ENCODE measurements at places on chromosomes 3 and 15. TPM values are rescaled to one million over a fixed set of nuclear protein-coding genes. Genes with fewer than 3 reads are reported as not detected.

Gene AQP9
- total RNA-seq, result not detected

Gene MME
- total RNA-seq, result 1.3 TPM

Gene C15orf62
- total RNA-seq, result 0.39 TPM

Gene MASP1
- 0.77 TPM for total RNA-seq

Gene ACSBG1
- total RNA-seq, result not detected

Gene CGNL1
- total RNA-seq, result 25.7 TPM

Gene TRPM1
- under 0.01 TPM for total RNA-seq

Gene ZMYND10
- total RNA-seq, result 0.25 TPM

Gene ISL2
- 0.90 TPM for total RNA-seq

Gene TBC1D21
- total RNA-seq, result not detected

All from dermis microvascular lymphatic vessel endothelial cell (primary cell).